Stimulated activated CD8-positive, alpha-beta memory T cell treated with anti-CD3 and anti-CD28 coated beads, Interleukin-15, amount 100 ng/mL, for 48 hours (primary cell): ENCODE measurements at places on chromosomes 5 and 9.

DNA sequence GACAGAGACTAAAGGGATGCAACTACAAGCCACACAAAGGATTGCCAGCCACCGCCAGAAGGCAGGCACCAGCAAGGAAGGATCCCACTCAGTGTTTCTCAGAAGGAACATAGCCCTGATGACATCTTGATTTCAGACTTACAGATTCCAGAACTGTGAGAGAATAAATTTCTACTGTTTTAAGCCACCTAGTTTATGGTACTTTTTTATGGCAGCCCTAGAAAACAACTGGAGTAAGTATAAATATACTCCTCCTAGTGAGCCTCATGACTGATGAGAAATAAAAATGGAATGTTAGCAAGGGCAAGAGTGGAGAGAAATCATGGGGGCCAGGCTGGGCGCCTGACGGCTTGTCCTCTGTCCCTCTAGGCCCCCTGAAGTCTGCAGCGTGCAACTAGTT, 307.3 kb downstream of the PIK3R1 start:
- DNase-seq = no peak

- DNase-seq = no peak
These were observed at the start of gene HAND1 for GRCh38 chr5:154478224-154478565. Gene HAND1, minus strand, starts transcription at chr5:154478227. Its CDS starts 219 bp downstream, at chr5:154478008.

DNA sequence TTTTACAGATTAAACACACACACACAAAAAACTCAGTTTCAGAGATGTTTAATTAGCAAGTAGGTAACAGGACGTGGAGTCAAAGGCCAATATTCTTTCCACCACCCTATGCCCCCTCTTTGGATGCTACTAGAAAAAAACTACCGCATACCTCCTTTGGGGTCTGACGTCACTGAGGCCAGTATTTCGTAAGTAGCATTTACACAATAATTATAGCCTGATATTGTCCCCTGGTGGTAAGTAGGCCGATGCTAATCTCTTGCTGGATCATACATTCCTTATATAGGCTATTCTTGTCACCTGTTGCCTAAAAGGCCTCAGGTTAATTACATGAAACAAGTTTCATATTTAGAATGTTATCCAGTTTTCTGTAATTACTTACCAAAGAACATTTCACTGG, 21.0 kb upstream of the SMARCA2 start:
- no peak for DNase-seq

DNA sequence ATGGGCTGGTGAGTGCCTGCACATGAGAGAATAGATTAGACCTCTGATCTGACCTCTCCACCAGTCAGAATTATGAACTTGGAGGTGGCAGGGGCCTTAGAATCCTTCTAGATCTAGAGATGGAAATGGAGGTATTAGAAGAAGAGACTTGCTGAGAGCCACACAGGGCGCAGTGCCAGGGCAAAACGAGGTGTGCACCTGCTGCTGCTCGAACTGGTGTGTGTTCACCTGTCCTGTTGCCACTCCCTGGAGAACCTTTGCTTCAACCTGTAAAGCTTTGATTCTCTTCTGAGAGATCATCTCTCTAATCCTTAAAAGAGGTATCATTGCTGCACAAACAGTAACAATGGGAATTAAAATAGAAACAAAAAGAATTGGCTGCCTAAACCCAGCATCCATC, 24.9 kb downstream of the FRMPD1 start:
- DNase-seq = no peak

DNA sequence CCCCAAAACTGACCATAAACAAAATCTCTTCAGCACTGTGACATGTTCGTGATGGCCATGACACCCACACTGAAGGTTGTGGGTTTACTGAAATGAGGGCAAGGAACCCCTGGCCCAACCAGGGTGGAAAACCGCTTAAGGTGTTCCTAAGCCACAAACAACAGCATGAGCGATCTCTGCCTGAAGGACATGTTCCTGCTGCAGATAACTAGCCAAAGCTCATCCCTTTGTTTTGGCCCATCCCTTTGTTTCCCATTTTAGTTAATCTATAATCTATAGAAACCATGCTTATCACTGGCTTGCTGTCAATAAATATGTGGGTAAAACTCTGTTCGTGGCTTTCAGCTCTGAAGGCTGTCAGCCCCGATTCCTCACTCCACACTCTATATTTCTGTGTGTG, 21.8 kb upstream of the TUT7 start:
- no peak for DNase-seq

DNA sequence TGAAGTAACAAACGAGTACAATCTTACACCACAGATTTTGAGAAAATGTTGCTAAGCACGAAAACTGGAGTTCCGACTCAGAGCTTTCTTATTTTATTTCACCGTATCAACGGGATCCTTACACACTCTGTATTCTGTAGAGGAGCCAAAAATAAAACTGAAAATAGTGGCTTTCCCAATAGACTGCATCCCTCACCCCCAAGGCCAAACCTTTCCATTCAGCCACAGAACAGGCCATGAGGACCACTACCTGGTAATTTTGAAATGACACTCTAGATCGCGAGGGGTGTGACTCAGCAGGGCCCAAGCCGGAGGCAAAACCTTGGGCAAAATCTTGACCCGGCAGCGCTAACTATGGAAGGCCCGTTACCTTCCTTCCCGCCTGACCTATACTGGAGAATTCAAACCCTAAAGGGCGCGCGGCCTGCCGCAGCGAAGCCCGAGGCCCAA, 432 bp downstream of the HSPA9 start:
- DNase-seq = no peak

- DNase-seq = no peak
These were observed 7.4 kb downstream of the MEGF10 start for GRCh38 chr5:127298036-127298429.

GRCh38 chr5:180786531-180787398, 15.8 kb downstream of the MGAT1 start:
- DNase-seq = no peak

GRCh38 chr9:93086447-93087224, 9.4 kb upstream of the CARD19 start:
- DNase-seq = no peak

GRCh38 chr5:171405615-171406014, 13.8 kb upstream of the FGF18 start:
- DNase-seq = no peak

GRCh38 chr9:125085703-125086477, 57.4 kb downstream of the SCAI start:
- DNase-seq = no peak

- no peak for DNase-seq
These were observed 15.7 kb downstream of the NREP start for GRCh38 chr5:111741278-111741677.
